Sigmoid colon (tissue), 7 donors: ENCODE measurements at places on chromosomes 2 and 18. TPM values are rescaled to one million over a fixed set of nuclear protein-coding genes. Genes with fewer than 3 reads are reported as not detected.

- H3K27me3 ChIP-seq: no peaks in the 10 kb centered on the region
- DNase-seq: no peak
- H3K4me3 ChIP-seq: no peak overlapping the region
- no peak overlapping the region for H3K27ac ChIP-seq
Observed at GRCh38 chr18:64365106-64365505, 216.2 kb upstream of the LINC00305 start.

DNA sequence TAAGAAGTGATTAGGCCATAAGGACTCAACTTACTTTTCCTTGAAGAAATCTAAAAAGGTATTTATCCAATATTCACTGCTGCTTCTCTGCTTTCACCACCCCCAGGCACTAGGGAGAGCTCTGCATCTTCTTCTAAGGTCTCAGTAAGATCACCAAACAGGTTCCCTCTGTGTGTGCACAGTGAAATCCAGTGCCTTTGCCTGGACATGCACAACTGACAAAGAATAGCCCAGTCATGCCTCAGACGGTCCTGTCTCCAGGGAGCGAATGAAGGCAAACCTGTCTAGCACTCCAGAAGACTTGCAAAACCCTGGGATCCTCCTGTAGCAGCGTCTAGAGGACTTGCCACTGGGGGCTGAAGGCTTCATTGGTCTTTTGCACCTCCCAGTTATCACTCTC is 344.5 kb upstream of the LRATD1 start:
- H3K4me1 ChIP-seq: no peaks in the 10 kb centered on the region
- no peaks in the 10 kb centered on the region for H3K36me3 ChIP-seq
- H3K27me3 ChIP-seq: no peaks in the 10 kb centered on the region
- no peak overlapping the region for H3K4me3 ChIP-seq
- H3K27ac ChIP-seq: no peak overlapping the region
- DNase-seq: no peak

DNA sequence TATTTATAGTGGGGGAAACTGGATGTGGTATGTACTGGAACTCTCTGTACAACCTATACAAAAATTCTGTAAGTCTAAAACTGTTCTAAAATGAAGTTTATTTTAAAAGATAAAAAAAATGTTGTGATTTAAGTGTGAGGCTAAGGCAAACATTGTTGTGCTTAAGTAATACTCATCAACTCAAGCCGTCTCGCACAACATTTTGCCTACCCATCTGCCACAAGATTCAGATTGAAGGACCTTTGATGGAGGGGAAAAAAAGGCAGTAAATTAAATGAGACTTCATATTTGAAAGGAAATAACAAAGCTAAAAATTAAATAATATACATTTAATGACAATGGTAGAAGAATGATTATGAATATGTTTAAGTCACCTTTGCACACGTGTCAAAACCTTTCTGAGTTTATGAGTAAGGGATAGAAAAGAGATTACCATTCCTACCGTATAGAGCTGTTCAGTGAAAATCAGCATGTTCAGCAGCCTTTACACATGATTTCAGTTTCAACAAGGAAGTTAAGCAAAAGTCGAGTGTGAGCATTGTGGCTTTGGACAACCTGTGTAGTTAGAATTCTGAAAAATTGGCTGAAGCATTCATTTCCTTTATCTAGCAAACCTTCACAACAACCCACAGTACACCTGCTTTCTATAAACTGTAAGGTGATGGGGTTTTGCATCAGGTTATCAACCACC is 499.3 kb downstream of the IRS1 start:
- H3K36me3 ChIP-seq: no peaks in the 10 kb centered on the region
- no peak overlapping the region for H3K27ac ChIP-seq
- DNase-seq: no peak
- no peaks in the 10 kb centered on the region for H3K27me3 ChIP-seq
- no peaks in the 10 kb centered on the region for H3K4me1 ChIP-seq

- peaks cover 59% of the 10 kb centered on the region for H3K4me1 ChIP-seq
- no peak overlapping the region for H3K27ac ChIP-seq
- no peak overlapping the region for H3K4me3 ChIP-seq
Observed at GRCh38 chr2:64284751-64285150, 140.5 kb upstream of the PELI1 start.

- H3K4me3 ChIP-seq: no peak overlapping the region
- H3K4me1 ChIP-seq: no peaks in the 10 kb centered on the region
- no peaks in the 10 kb centered on the region for H3K27me3 ChIP-seq
- DNase-seq: no peak
- H3K36me3 ChIP-seq: no peaks in the 10 kb centered on the region
Observed at GRCh38 chr2:195533771-195534642, 123.0 kb upstream of the SLC39A10 start.

- no peaks in the 10 kb centered on the region for H3K27me3 ChIP-seq
- H3K27ac ChIP-seq: no peak overlapping the region
- DNase-seq: peak; percentile 58
Observed at GRCh38 chr2:241953324-241953928, 83.9 kb downstream of the RTP5 start.

GRCh38 chr18:49352321-49352720 is 108.1 kb downstream of the DYM start:
- H3K36me3 ChIP-seq: no peaks in the 10 kb centered on the region
- no peak overlapping the region for H3K27ac ChIP-seq
- H3K4me1 ChIP-seq: no peaks in the 10 kb centered on the region

- no peak overlapping the region for H3K27ac ChIP-seq
- H3K4me3 ChIP-seq: no peak overlapping the region
Observed at GRCh38 chr2:58769864-58770234, 528.7 kb upstream of the FANCL start.

GRCh38 chr2:96565111-96565510 is 28.6 kb downstream of the ARID5A start:
- H3K36me3 ChIP-seq: no peaks in the 10 kb centered on the region
- DNase-seq: no peak
- H3K4me3 ChIP-seq: no peak overlapping the region
- no peaks in the 10 kb centered on the region for H3K4me1 ChIP-seq
- H3K27me3 ChIP-seq: no peaks in the 10 kb centered on the region

DNA sequence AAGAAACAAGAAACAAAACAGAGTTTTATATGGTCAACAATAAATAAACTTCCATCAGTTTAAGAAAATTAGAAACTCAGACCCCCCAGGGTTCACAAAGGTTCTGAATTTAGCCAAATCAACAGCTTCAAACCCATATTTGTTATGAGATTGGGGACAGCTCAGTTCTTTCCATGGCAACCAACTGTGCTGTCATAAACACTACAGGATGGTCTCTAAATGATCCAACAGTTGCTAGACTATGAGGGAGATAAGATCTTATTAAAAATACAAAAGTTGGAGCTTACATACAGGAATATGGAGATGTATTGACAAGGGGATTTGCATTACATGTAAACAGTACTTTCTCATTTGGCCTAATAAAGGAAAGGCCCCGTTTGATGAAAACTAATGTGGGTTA is 154.6 kb upstream of the CTAGE1 start:
- no peaks in the 10 kb centered on the region for H3K36me3 ChIP-seq
- H3K4me3 ChIP-seq: no peak overlapping the region
- H3K4me1 ChIP-seq: no peaks in the 10 kb centered on the region
- no peak overlapping the region for H3K27ac ChIP-seq
- DNase-seq: no peak

GRCh38 chr18:23943104-23943503 is 71.5 kb upstream of the TTC39C start:
- no peak overlapping the region for H3K27ac ChIP-seq
- H3K27me3 ChIP-seq: no peaks in the 10 kb centered on the region
- DNase-seq: no peak
- no peaks in the 10 kb centered on the region for H3K36me3 ChIP-seq
- H3K4me3 ChIP-seq: no peak overlapping the region

DNA sequence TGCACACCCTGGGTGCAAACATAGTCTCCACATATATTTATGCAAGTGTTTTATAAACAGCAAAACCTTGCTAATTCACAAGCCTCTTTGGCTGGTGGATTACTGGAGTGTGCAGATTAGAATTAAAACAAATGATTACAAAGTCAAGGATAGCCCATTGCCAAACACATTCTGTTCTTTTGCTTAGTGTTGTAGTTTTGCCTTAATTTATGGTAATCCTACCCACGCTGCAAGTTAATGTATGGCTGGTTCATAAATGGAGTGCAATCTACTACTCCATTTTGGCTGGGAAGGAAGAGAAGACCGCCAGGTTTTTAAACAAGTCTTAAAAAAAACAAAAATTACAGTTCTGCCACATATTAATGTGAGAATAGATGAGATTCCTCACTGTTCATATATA is 883.1 kb upstream of the KLHL29 start:
- H3K36me3 ChIP-seq: no peaks in the 10 kb centered on the region
- H3K4me3 ChIP-seq: no peak overlapping the region
- no peaks in the 10 kb centered on the region for H3K4me1 ChIP-seq
- H3K27ac ChIP-seq: no peak overlapping the region
- H3K27me3 ChIP-seq: no peaks in the 10 kb centered on the region

- H3K4me1 ChIP-seq: no peaks in the 10 kb centered on the region
- H3K27me3 ChIP-seq: no peaks in the 10 kb centered on the region
- H3K36me3 ChIP-seq: no peaks in the 10 kb centered on the region
- H3K4me3 ChIP-seq: no peak overlapping the region
- no peak for DNase-seq
- no peak overlapping the region for H3K27ac ChIP-seq
Observed at GRCh38 chr2:99812426-99812825, 322.6 kb upstream of the REV1 start.

DNA sequence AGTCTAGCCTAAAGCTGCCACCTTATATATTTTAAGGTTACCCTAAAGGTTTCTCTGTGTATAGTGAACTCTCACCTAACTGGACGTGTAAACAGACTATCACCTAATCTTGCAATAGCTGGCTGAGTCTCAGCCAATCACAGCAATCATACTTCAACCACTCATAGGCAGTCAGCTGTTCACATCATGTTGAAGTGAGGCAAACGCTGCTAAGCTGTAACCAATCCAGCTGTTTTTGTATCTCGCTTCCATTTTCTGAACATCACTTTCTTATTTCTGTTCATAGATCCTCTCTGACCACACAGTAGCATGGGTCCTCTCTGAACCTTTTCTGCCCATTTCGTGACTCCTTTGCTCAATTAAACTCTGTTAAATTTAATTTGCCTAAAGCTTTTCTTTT is 468.2 kb upstream of the POU3F3 start:
- no peaks in the 10 kb centered on the region for H3K4me1 ChIP-seq
- no peaks in the 10 kb centered on the region for H3K36me3 ChIP-seq
- H3K27me3 ChIP-seq: no peaks in the 10 kb centered on the region
- no peak overlapping the region for H3K4me3 ChIP-seq

DNA sequence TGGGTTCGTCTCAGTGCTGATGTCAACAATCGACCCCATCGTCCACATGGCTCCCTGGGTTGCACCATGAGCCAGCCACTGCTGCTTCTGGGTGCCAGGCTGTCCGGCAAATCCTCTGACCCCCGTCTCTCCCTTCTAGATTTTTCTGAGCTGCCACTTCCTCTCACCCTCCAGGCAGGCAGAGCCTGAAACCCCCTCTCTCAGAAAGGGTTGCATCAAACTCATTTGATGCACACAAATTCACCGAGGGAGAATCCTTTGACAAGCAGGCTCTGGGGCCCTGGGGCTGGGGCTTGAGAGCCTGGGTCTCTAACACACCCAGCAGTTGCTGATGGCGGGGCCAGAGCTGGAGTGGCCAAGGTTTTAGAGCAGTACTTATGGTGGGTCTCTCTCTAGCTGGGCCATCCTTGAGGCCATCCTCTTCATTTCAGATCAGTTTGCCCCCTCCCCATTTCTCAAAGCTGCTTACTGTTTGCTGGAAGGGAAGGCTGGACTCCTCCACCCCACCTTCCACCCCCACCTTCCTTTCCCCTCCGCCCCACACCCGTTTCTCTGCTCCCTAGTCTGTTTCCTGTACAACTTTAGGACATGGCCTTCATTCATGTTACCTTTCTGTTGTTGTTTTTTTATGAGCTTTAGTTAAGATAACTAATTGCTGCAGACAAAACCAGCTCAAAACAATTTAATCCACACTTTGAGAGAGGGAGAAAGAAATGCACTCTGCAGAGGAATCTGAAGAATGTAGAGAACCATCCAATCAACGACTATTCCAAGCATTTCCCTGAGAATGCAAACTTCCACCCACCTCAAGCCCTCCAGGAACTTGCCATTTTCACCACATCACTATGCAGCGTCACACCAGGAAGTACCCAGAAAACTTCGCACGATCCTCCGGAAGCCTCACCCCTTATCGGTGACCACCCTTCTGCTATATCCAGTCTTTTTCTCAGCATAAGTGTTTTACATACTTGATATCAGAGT is 69.5 kb downstream of the ARL4C start:
- no peaks in the 10 kb centered on the region for H3K27me3 ChIP-seq
- H3K4me1 ChIP-seq: peaks cover 11% of the 10 kb centered on the region
- H3K4me3 ChIP-seq: no peak overlapping the region

- H3K4me3 ChIP-seq: no peak overlapping the region
- no peak for DNase-seq
- H3K27me3 ChIP-seq: no peaks in the 10 kb centered on the region
- peaks cover 52% of the 10 kb centered on the region for H3K4me1 ChIP-seq
Observed at GRCh38 chr2:60507211-60507965, 46.1 kb downstream of the BCL11A start.

DNA sequence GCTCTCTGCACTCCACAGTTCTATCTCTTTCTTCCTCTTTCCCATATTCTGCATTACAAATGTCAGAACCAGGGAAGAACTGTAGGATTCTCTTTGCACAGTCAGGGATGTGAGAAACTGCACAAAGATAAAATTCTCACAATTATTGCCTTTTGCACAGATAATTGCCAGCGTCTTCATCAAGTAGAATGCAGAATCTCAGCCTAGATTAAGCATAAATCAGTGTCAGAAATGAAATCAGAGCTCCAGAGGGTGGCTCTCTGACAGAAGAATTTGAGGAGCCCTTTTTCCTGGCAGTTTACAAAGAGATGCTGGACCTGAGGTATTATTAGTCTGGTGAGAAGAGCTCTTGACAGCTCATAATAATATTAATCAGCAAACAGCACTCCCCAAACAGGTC is 173.1 kb downstream of the PTH2R start:
- DNase-seq: no peak
- H3K27me3 ChIP-seq: no peaks in the 10 kb centered on the region
- no peaks in the 10 kb centered on the region for H3K4me1 ChIP-seq
- H3K4me3 ChIP-seq: no peak overlapping the region
- H3K27ac ChIP-seq: no peak overlapping the region

- H3K27ac ChIP-seq: no peak overlapping the region
- no peak overlapping the region for H3K4me3 ChIP-seq
- no peaks in the 10 kb centered on the region for H3K27me3 ChIP-seq
Observed at GRCh38 chr18:39838831-39839230, 2116.2 kb upstream of the PIK3C3 start.

- H3K27me3 ChIP-seq: no peaks in the 10 kb centered on the region
- no peaks in the 10 kb centered on the region for H3K4me1 ChIP-seq
- H3K27ac ChIP-seq: no peak overlapping the region
- H3K36me3 ChIP-seq: no peaks in the 10 kb centered on the region
Observed at GRCh38 chr2:7931808-7932207, 750.0 kb upstream of the ID2 start.

The TBC1D8 gene
- 24.1 TPM for total RNA-seq

The UBR3 gene
- 101 TPM for total RNA-seq

The SKOR2 gene
- not detected for total RNA-seq

The EEF1B2 gene
- 468 TPM for total RNA-seq

The MEP1B gene
- not detected for total RNA-seq

The FBXO48 gene
- total RNA-seq: 0.99 TPM

The CDH20 gene
- 0.27 TPM for total RNA-seq
